ENCODE measurements at places on chromosomes 7 and 10.

DNA sequence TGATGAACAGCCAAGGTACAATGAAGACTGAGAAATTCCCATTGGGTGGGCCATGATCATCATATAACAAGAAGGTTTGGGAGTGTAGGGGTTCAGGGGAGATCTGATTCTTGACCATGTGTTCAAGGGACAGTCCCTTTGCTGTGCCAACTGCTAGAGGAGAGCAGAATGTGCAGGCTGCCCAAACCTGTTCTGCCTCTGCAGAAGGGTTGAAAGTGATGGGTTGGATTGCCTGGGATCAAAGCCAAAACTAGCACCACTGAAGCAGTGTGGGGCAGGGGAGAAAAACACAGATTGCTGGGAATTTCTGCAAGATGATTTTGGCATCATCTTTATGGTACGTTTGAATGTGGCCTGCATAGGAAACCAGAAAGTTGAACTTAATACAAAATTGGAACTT lies 303.9 kb downstream of the OTUD1 start:
- no peak for DNase-seq

DNA sequence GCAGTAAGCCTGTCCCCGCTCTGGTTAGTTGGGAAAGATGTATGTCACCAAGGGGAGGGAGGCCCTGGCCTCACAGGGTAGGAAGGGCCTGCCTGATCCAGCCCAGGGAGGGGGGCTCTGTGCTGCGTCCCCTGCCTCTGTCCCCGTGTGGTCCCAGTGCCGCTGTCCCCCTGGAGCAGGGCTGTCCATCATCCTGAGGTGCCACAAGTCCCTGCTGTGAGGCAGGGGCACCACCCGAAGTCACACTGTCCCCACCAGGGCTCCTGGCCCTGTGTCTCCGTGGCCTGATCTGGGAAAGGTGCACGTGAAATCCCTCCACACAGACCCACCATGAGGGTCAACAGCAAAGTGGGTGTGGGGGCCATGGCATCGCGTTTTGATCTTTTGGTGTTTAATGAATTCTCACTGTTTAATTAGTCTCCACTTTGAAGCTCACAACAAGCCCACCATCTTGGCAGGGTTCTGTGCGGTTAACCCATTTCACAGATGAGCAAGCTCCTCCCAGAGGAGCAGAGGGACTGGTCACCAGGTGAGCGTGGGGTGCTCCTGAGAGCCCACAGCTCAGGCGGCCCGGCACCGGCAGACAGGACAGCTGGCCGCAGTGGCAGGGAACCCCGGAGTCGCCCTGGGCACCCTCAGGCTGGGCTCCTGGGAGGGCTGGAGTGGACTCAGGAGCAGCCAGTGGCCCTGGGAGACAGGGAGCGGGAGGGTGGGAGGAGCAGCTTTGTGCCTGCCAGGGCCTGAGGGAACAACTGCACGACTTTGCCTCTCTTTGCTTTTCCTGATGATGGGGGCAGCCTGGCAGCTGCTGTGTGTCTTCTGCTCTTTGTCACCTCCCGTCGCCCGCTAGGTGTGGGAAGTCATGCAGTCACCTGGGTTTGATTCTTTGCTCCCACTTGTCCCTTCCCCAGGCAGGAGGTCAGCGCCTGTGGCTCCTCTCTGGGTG lies 12.0 kb upstream of the CRYGN start:
- DNase-seq = no peak

- DNase-seq = no peak
These were observed 87.8 kb downstream of the HDAC9 start for GRCh38 chr7:18583305-18583704.

GRCh38 chr7:106841896-106842390 lies 23.1 kb upstream of the PIK3CG start:
- no peak for DNase-seq

- no peak for DNase-seq
These were observed 32.1 kb downstream of the LOXL4 start for GRCh38 chr10:98235846-98236245.

DNA sequence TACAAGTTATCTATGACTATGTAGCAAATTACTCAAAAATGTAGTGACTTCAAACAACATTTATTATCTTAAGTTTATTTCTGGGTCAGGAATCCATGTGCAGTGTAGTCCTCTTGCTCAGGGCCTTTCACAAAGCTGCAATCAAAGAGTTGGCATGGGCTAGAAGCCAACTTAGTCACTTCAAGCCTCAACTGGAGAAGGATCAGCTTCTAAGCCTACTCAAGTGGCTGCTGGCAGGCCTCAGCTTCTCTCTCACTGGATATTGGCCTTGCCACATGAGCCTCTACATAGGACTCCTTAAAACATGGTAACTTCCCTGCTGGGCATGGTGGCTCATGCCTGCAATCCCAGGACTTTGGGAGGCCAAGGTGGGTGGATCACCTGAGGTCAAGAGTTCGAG lies 5.0 kb upstream of the NFE2L3 start:
- no peak for DNase-seq

DNA sequence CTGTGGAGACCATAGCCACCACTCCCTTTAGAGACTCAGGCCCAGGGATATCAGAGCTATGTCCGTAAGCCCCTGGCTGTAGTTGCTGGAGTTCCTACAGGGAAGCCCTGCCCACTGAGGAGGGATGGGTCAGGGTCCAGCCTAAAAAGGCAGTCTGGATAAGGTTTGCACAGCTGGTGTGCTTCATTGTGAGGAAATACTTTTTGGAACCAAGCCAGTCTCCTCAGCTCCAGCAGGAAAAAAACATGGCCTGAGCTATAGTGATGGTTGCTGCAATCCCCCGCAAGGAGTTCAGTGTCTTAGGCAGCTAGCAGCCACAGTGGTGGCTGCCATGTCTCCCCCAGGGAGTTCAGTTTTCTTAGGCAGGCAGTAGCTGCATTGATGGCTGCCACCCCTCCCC lies 52.6 kb upstream of the CYP2C8 start:
- DNase-seq = no peak

DNA sequence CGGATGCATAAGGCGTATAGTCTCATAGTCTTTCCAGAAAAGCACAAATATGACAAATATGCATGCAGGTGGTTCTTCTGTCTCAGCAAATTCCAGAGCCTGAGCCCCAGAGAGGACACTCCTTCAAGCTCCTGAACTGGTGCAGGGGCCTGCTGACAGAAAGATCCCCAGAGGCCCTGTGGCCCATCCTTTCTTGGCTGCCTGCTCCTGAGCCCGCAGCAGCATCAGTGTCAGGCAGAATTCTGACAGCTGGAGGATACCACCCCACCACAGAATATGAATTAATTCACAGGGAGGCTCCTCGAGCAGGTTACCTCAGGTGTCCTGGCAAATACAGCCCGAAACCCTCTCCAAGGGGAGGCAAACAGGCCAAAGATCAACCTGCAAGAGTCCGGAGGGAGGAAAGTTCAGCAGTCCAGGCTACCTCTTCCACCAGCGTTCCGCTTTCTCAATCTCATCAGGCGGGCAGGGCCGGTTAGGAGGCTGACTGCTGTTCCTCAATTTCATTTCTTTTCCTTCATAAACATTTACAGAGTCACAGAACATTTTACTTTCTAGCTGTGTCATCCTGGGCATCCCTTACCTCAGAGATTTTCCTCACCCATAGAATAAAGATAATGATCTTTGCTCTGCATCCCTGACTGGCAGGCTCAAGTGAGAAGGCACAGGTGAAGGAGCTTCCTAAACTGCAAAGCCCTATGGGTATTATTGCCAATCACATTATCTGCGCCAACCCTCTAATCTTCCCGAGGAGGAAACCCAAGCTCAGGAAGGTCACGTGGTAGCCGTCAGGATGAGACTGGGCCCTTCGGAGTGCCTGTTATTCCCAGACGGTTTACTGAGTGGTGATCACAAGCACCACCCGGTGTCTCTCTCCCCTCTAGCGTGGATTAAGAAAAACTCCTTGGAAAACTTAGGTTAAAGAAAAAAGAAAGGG lies 1.4 kb downstream of the DNAJB12 start:
- no peak for DNase-seq

- DNase-seq = no peak
These were observed 134.7 kb downstream of the EMX2 start for GRCh38 chr10:117677239-117677638.

DNA sequence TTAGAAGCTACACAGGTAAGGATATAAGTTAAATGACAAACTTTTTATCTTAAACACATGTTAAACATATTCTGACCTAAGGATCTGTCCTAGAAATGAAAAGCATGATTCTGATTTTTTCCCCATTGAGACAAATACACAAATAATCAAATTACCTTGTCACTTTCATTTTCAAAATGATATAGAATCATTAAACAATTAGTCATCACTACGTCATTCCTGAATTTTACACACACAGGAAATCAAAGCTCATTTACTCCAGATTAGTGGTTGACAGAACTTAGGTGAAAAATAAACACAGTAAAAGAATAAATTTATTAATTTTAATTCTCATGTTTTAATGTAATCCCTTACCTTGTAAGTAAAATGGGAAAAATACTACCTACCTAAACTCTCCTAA lies 89.0 kb downstream of the AASS start:
- no peak for DNase-seq

- no peak for DNase-seq
These were observed 52.6 kb downstream of the CAV1 start for GRCh38 chr7:116577320-116577871.

DNA sequence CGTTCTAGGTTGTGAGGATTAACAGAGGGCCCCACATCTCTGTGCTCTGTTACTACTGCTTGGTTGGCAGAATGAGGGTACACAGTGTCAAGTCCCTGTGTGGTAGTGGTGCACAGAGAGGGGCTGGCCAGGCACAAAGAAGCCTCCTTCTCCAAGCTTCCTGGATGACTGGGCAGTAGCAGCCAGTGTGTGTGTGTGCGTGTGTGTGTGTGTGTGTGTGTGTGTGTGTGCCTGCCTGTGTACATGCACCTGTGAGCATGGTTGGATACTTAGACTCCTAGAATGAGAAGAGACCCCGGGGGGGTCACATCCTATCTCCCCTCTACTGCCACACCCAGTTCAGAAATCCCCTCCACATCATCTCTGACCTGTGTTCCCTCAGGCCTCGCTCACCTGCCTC lies 146.7 kb upstream of the UNC5B start:
- no peak for DNase-seq

DNA sequence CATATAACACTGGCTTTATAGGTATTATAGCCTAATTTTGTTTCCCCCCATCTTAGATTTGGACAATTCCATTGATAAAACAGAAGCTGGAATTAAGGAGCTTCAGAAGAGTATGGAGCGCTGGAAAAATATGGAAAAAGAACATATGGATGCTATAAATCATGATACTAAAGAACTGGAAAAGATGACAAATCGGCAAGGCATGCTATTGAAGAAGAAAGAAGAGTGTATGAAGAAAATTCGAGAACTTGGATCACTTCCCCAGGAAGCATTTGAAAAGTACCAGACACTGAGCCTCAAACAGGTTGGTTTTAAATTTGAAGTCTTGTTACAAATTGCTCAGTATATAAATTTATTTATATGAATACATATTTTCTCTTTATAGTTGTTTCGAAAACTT lies 34.1 kb downstream of the SMC3 start:
- no peak for DNase-seq

- DNase-seq = no peak
These were observed 74.2 kb downstream of the ARMC3 start for GRCh38 chr10:23001901-23002516.

GRCh38 chr10:132111871-132112341 lies 46.2 kb downstream of the JAKMIP3 start:
- DNase-seq = no peak
